ENCODE measurements at places on chromosomes 3 and 15.

GRCh38 chr3:151109286-151109800 lies 23.9 kb downstream of the MED12L start:
- no peak for DNase-seq

GRCh38 chr15:48409623-48410022 lies 78.4 kb downstream of the DUT start:
- DNase-seq, result no peak

DNA sequence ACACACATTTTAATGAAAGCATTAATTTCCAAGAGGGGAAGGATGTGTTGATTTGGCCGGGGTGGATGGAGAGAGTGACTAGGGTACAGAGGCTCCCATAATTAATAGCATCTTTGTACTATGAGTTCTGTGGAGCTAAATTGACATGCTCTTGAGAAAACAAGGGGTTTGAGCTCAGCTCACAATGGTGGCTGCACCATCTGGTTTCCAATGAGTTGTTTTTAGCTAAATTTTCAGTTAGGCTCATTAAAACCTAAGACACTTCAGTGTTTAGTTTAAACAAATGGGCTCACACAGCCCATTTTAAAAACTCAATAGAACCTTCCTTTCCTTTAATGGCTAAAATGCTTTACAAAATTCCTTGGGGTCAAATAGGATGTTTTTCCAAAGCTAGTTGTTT lies 199.7 kb downstream of the TNIK start:
- DNase-seq, result no peak

DNA sequence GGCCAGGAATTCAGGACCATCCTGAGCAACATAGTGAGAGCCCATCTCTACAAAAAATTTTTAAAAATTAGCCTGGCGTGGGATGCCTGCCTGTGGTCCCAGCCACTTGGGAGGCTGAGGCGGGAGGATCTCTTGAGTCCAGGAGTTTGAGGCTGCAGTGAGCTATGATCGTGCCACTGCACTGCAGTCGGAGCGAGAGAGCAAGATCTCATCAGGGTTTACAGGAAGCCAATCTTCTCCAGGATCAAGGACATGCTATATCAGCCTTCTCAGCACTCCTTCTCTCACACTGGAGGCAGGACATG lies 451 bp upstream of the STOML1 start:
- no peak for DNase-seq

- no peak for DNase-seq
These were observed 32.0 kb upstream of the SLCO3A1 start for GRCh38 chr15:91821458-91821857.

DNA sequence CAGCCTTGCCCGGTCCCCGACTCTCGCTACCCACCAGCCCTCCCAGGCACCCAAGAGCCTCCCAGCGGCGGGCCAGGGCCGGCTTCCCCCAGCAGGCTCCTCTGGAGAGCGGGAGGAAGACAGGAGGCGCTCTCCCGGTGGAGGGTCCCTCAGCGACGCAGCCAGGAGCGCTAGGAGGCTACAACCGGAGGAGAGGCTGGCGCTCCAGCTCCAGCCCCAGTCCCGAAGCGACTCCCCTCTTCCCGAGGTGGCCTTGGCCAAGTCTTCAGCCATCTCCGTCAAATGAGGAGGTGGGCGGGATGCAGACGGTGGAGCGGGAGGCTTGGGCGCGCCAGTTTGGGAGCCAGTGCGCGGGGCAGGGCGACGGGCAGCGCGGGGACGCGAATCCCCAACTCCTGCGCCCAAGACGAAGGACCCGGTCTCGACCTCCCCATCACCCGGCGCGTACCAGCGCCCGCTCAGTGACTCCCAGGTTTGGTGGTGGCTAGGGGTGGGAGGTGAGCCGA lies 722 bp downstream of the CHRNA3 start:
- no peak for DNase-seq

DNA sequence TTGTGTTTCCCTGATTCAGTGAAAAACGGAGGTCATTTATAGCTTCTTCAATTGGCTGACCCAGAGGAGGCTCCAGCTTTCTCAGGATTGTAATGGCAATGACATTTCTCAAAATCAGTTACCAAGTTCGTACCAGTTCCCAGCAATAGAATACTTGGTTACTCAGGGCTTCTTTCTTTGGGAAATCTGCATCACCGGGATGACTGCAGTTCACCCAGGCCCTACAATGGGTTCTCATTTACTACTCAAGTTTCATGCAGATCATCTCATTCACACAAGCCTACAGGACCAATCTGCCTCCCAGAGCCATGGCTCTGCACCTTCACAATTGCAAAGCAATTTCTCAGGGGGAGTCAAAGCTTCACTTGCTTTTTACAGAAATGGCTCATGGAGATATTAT lies 109.6 kb downstream of the FHIT start:
- DNase-seq, result no peak

DNA sequence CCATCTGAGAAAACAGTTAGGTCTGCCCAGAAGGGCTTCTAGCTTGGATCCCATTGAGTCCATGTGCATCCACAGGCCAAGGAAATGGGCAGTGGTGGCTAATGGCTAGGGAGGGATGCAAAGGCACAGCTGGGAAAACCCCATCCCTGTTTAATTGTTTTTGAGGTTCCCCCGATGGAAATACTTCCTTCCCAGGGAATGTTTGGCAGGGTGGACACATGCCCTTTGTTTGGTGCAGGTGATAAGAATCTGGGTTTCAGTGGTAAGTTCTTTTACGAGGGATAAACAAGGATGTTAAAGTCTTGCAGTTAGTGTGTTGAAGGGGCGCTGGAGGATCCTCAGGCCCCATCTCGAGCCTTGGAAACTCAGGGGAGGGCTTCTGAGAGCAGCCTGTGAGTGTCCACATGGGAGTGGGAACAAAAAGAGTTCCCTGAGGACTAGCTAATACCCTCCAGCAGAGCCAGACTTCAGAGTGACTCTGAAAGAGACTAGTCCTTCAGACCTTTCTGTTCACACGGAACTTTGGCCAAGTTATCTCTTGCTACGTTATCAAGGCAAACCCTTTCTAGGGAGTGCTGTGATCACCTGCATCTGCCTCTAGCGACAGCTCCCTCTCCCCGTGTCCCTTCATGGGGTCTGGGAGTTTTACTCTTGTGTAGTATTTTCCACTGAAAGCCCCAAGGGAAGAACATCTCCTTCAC lies 17.4 kb downstream of the PTPRG start:
- DNase-seq, result no peak

DNA sequence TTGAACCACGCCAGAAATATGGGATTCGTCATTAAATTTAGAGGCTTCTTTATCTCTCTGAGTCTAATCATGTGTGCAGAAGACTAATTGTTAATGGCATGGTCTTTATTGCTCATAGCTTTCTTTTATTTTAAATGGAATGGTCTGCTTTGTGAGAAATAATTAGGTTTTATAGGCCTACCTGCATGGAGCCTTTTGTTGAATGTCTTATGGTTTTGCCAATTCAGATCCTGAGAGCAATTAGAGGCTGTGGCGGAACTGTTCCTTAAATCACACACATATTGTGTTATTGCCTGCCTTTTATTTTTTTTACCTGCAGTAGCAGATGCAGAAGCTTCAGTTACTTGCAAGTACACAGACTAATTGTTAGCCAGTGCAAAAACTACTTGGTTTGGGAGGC lies 306.2 kb downstream of the NLGN1 start:
- no peak for DNase-seq

- DNase-seq, result no peak
These were observed 33.2 kb downstream of the ST3GAL6 start for GRCh38 chr3:98796334-98796733.

- DNase-seq, result no peak
These were observed 176.4 kb upstream of the UBE2E1 start for GRCh38 chr3:23629181-23629894.

- DNase-seq, result no peak
These were observed 119.9 kb upstream of the RAP2B start for GRCh38 chr3:153042088-153042487.

DNA sequence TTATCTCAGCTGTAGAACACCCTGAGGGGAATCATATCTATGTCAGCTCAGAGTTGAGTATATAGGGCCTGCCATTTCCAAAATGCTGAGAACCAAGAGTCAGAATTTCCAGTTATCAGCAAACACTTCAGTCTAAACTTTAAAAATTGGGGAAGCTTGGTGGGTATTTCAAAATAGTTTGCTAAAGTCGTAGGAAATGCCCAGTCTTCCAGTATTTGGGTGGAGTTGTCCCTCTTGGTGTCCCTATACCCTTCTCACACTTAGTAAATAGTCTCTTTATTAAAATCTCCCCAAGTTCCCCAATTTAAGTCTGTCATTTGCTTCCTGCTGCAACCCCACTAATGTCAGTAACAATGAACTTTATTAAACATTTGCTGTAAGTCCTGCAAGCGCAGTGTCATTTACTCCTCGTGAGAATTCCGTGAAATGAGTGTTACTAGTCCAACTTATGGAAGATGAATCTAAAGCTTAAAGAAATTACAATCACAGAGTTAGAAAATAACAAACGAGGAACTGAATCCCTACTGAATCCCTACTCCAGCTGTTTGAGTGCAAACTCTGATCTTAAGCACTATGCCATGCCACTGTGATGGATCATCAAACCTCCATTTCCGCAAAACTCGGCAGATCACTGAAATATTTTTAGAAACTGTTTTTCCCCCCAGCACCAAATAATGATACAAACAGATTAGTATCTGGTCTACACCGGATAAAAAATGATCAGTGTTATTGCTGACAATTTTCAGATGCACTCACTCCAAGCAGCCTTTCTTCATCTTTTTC lies 341.7 kb upstream of the PROK2 start:
- no peak for DNase-seq

GRCh38 chr15:63256433-63257274 lies 20.8 kb upstream of the APH1B start:
- DNase-seq, result no peak

DNA sequence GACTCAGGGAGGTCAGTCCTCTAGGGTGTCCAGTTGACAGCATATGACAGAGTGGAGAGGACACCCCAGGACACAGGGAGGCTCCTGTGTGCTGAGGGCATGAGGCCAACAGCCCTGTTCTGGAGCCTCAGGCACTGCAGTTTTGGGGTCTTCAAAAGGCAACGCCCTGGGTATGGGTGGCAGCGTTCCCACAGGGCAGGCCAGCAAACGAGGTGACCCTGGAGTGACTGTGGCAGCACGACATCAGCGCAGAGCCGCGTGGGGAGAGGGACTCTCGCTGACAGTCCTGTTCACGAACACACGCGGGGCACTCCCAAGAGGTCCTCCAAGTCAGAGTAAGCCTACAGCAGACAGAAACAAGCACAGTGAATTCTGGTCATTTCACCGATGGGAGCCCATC lies 41.4 kb upstream of the VPS8 start:
- DNase-seq, result no peak

Data from AG09319 (cell line).